ENCODE measurements at places on chromosomes 16 and 17.
A peak's percentile ranks its signal among the peaks of the same experiment; 100 is the strongest.

DNA sequence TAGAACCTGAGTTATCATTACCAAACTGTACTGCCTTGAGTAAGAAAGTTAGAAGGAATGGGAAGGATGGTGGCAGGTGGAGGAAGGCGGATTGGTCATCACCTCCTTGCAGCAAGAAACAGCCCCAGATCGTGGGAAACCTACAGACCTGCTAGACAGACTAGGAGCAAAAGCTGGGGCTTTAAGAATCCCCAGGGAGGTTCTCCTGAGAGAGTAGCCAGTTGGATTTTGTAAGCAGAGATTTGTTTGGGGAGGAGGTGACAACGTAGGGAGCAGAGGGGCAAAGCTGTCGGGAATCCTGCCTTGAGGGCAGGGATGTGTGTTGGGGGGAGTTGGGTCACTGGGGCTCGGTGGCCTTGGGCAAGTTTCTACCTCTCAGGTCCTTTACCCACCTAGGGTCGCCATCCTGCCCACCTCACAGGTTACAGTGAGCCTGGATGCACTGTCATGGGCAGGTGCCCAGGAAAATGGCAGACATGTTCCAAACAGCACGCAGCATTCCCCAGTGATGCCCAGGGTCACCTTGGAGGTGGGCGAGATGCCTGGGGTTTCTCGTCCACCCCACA is 49.2 kb upstream of the STH start:
- DNase-seq, result no peak

DNA sequence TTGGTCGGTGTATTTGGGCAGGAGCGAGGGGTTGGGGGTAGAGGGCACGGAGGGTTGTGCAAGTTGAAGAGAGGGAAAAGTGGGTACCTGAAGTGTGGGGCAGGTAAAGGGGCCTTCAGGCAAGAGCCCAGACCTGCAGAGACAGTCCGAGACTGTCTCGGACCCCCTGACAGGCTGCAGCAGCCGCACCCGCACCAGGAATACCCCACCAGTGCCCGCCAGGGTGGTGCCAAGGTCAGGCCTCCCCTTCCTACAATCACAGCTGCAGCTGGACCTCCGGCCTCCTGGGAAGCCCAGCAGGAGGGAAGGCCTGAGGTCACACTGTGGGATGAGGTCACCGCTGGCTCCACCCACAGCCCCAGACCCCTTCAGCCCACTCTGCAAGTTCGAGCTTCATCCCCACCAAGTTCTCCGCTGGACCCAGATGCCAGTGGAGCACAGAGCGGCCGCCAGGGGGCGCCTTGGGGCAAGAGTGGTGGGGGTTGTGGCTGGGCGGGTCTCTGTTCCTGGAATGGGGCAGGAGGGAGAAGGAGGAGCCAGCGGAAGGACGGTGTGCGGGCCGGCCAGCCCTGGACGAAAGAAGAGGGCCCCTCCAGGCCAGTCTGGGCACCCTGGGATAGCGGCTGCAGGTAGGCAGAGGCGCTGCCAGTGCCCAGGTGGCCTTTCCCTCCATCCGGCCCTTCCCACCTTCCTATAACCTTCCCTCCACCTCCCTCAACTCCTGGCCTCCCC is at the start of gene HSD3B7:
Gene HSD3B7 (plus strand): TSS at position 539 of the 732 bp plus-strand sequence. CDS start 452 bp downstream, outside the sequence.
- no peak for DNase-seq

GRCh38 chr16:70258065-70258464 is 6.3 kb upstream of the EXOSC6 start:
- DNase-seq, result no peak

DNA sequence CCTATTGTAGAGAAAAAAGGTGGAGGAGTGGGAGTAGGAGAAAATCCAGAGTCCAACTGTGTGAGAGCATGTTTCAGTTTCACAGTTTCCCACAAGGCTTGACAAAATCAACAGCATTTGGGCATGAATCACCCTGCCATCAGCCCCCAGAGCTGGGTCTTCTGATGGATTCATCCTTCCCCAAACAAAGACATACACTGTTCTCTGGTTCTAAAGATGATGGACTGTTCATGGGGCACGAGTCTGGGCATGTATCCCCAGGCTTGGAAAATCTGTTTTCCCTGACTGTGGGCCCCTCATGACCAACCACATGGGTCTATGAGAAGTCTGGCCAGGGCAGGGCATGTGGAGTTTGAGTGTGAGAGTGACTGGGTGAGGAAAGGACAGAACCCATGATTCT is 210.4 kb upstream of the IRX5 start:
- no peak for DNase-seq

DNA sequence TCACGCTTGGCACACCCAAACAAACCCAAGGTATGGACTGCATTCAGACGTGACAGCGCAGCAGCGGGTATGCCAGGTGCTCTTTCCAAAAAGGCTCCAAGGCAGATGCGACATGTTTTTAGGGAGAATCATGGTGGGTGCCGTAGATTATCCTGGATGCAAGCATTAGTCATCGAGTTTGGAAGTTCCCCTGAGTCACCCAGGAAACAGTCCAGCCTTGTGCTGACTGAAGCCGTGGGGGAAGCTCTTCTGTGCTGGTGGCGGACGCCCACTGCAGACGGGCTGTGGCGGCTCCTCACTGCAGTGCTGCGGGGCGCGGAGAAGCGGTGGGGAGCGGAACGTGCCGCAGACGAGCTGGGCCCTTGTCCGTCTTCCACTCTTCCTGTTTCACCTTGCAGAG is 13.9 kb downstream of the JPT2 start:
- no peak for DNase-seq

DNA sequence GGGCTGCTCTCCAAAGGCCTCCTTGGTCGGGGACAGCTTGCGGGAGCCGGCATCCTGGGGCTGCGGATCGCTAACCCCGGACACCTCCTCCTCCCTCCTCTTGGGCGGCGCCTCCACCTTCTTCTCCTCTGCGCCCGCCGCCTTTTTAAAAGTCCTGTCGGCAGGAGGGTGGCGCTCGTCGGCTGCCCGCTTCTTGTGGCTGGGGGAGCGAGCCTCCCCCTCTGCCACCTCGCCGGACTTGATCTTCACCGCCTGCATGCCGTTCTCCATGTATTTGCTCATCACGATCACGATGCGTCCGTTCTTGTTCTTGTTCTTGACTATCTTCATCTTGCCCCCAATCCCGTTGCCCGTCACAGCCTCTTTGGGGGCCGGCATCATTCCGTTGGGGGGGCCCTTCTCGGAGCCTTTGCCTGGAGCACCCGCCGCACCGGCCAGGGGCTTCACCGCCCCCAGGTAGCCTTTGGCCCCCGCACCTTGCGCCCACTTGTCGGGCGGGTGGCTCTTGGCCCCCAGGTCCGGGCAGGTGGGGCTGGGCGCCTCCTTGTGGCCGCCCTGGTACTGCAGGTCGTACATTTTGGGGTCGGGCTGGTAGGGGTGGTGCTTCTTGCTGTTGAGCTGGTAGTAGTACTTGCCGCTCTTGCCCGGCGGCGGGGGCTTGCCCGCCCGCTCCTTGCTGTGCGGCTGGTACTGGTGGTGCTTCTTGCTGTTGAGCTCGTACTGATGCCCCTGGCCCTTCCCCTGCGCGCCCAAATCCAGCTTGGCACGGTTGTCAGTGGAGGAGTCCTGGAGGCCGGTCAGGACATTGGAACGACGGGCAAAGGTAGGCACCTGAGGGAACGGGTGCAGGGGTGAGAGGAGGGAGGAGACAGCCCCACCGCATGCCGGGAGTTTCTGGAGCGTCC is 4.4 kb downstream of the CBX4 start:
- no peak for DNase-seq

DNA sequence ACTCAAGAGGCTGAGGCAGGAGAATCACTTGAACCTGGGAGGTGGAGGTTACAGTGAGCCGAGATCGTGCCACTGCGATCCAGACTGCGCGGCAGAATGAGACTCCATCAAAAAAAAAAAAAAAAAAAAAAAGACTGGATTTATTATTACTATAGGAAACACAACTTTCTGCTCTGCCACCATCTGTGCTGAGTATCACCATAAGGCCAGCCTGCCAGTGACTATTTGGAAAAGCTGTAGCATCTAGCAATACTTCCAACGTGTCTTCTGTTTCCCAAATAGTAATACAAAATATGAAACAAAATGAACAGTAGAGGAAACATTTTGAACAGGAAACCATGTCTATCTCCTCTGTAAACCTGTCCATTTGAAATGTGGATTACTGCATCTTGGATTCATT is 43.6 kb upstream of the CRYM start:
- no peak for DNase-seq

DNA sequence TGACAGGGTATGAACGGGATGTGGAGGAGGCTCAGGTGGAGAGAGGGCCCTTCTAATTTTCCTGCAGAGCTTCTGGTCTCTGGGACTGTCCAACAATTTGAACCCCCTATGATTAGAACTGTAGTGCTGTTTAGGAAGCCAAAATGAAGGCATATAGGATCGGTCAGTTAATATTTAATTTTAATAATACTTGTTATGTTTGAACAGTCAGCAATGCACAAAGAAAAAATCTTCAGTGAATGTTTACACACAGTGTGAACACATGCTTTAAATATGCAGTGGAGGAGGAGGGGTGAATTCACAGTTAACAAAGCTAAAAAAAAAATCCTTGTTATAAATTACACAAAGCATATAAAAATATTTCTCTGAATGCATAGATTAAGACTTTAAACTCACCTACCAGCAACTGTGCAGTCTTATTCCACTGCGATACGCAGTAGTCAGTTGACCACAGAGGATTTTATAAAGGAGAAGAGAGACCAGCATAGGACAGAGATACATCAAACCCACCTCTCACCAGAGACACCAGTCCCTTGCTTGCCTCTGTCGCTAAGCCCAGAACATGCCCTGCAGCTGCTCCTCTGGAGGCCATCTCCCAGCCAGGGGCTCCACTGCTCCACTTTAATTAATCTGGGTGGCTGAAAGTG is 14.6 kb downstream of the ANKRD40 start:
- no peak for DNase-seq

- no peak for DNase-seq
Observed at GRCh38 chr17:74037320-74037719, 166.2 kb upstream of the RPL38 start.

GRCh38 chr16:68100488-68100887 is 15.3 kb downstream of the NFATC3 start:
- DNase-seq, result no peak

- DNase-seq, result no peak
Observed at GRCh38 chr16:6528217-6528616, 804.4 kb upstream of the RBFOX1 start.

- DNase-seq, result no peak
Observed at GRCh38 chr17:53736516-53737240, 86.0 kb upstream of the KIF2B start.

GRCh38 chr17:63766754-63767153 is 6.6 kb downstream of the CCDC47 start:
- peak; percentile 22 for DNase-seq

DNA sequence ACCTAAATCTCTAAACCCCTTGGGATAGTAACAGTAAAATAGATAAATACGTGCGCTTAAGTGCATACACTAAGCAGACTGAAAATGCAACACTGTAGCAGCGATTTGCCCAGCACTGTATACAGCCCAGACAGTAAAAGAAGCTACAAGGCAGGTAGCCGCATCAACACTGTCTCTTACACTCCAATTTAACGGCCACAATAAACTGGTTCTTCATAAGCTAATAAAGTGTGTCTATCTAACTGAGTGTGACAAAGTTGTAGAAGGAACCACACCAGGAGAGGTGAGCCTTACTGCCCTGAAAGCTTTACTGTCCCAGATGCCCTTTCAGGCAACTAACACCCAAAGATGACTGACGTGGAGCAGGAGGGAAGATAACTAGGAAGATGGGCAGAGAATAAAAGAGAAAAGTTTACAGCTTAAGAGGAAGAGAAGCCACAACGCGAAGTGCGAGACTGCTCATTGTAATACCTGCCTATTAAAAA is 847 bp downstream of the ZDHHC7 start:
- DNase-seq, result no peak

DNA sequence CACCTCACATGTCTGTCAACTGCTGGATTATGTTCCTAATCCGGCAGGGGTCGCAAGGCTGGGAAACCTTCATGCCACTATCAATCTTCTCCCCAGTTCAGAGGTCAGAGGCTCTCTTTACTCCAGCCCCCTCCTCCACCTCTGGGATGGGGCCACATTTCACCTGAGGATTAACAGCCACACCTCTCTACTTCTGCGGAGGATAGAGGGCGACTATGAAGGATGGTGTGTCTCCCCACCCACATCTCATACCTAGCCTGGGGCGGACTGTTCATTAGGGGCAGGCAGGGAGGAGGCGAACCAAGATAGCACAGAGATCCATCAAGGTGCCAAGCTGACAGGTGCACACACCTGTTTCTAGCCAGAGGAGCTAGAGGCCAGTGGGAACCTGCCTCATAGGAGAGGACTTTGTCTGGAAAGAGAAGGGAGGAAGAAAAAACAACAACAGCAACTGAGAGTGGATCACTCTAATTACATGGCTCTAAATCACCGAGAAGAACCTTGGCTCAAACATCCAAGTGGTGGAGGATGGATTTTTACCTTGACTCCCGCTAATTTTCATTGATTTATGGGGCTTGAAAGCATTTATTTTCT is 41.9 kb upstream of the SKAP1 start:
- no peak for DNase-seq

GRCh38 chr17:73900516-73900915 is 256.3 kb upstream of the SDK2 start:
- no peak for DNase-seq

- DNase-seq, result no peak
Observed at GRCh38 chr16:11604783-11605563, 18.3 kb upstream of the LITAF start.

DNA sequence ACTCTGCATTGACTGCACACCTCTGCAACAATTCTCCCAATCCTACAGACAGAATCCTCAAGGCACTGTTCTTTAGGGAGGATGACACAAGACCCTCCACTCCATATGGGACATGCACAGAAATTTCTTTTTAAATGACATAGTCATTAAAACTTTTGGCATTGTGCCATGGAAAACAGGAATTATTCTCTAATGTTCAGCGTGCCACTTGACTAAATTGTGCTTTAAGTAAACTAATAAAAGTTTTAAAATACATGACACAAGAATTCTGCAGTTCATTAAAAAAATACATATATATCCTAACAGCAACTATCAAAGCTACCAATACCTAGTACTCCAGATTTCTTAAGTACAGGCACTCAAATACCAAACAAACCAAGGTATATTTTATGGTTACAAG is 16.0 kb downstream of the CEP112 start:
- DNase-seq, result no peak

GRCh38 chr16:14539631-14540030 is 90.4 kb downstream of the PARN start:
- DNase-seq, result no peak

DNA sequence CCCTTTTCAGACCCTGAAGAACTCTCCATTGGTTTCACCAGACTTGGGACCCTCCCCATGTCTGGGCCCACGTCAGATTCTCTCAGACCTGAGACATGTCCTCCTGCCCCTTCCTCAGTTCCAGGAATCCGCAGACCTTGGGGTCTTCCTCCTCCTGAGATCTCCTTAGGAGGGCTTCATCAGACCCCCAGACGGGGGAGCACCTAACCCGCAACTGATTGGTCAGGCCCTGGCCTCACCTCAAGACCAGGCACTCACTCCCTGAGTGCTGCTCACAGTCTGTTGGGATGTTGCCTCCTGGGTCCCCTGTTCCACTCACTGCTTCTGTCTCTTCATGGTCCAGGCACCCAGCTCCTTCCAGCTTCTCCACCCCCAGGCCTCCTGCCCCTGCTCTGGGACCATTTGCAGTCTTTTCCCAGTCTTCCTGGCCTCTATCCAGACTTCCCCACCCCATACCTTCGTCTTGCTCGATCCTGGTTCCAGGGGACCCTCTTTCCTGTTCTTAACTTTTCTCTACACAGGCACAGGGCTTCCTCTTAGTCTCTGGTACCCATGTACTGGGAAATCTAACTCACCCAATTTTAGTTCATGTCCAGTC is 1.2 kb downstream of the GID4 start:
- DNase-seq, result no peak

- DNase-seq, result no peak
Observed at GRCh38 chr16:80347900-80348299, 192.9 kb upstream of the DYNLRB2 start.

GRCh38 chr17:6244253-6244652 is 174.1 kb downstream of the WSCD1 start:
- no peak for DNase-seq
